HuH-7 (cell line): ENCODE measurements at places on chromosomes 5 and 9.
A peak's percentile ranks its signal among the peaks of the same experiment; 100 is the strongest.

DNA sequence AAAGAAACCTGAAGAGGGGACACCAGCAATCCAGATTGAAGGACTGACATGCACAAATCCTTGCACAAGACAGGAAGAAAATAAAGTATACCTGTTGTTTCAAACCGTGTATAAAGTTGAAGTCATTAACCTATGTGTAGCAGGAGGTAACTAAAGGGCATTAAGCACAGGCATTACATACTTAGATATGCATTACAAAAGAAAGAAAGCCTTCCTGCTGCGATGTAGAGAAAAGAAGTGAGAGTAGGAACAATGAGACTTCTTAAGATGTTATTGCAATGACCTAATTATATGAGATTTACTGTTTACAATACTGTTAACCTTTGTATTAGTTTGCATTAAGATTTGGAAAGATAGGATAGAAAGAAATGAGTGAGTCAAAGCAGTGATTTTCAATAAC lies 308.9 kb upstream of the PTPRD start:
- no peak for DNase-seq

DNA sequence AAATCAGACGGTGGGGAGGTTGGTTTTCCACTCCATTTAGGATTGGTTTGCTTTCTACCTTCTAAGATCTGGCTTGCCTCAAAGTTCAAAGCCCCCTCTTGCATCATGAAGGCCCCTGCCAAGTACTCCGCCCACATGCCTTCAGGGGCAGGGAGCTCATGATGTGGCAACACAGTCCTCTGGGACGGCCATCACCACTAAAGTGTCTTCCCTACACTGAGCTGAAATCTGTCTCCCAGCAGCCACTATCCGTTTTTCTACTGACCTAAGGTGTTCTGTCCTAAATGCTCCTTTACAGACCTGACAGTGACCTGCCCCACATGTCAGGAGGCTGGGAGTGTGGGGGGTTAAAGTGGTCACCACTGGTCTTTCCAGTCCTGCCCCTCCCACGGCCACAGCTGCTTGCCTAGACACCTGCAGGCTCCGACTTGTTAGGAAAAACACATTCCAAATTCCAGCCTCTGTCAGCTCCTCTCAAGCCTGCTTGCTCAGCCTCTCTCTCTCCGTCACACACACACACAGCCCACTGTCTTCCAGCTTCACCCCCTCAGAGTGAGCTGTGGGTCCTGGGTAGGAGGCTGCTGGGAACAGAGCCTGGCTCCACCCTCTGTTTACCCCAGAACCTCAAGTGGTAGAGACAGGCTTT lies 44.9 kb downstream of the SHB start:
- DNase-seq = peak; percentile 30

GRCh38 chr5:38420691-38421390 lies 135.6 kb downstream of the LIFR start:
- peak; percentile 75 for DNase-seq

GRCh38 chr9:95736891-95737522 lies 138.5 kb upstream of the ERCC6L2 start:
- no peak for DNase-seq

DNA sequence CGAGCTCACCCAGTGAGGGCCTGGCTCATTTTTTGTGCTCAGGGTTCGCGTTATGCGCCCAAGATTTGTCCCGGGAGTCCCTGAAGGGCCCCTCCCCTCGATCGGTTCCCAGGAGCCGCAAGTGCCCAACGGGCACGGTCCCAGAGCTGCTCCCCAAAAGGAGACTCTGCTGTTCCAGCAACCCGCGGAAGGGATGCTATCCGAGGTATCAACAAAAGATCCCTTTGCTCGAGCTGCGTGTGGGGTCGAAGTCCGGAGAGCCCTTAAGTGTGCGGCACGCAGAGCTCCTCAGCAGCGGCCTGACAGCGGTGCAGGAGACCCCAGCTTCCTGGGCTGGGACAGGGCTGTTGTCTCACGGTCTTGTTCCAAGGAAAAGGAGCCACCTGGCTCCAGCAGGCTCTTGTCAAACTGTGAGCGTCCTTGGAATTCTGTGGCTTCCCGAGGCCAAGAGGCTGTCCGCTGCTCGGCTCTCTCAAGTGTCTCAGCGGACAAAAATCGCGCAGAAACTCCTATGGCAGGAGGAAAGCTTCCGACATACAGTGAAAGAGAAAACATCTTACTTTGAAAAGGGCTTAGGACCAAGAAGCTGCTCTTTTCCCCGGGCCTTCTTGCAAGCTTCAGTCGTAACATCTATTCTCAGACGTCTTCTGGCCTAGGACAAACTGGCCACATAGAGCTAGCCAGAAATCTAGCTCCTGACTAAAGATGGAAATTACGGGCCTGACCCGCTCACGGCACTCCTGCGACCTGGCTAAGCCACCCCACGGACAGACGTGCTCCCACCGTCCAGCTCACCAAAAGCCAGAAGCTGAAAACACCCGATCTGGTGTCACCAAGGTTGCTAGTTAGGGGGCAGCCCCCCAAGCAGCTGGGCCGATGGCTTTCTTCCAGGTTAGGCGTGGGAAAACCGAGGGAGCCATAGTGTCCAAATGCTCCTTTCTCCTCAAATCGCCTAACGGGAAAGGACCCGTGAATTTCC lies 2.6 kb upstream of the FOXB2 start:
- DNase-seq = no peak

DNA sequence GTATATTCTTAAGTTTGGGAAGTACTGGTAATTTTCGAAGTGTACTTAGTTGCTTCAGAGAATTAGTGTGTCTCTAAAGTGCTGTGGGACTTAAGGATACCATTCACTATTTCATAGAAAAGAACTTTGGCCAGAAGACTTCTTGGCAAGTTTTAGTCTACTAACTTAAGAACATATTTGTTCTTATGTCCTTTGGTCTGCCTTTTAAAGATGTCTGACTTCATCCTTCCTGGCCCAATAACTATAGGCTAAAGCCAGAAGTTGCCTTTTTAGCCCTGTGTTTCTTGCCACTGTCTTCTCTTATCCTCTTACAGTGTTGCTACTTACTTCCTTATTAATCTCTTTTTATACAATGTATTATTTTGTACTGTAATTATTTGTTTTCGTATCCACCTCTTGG lies 6.3 kb downstream of the RBM27 start:
- no peak for DNase-seq

GRCh38 chr9:123562844-123563346 lies 206.9 kb downstream of the CRB2 start:
- DNase-seq = no peak

DNA sequence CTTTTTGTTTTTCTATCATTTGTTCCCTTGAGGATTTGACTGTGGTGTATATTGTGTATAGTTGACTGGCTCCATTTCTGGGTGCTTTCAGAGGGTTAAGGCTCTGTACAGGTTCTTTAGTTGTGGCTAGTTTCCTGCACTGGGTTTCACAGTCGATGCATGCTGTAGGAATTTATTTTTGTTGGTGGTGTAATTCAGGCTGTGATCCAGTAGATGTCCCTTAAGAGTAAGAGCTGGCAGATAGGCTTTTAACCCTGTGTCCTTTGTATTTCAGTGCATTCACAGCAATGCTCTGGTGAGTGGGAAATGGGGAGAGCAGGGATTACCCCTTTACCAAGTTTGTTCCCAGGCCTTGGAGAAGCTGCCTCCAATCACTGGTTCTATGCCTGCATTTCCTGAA lies 112.9 kb downstream of the SPATA31D1 start:
- no peak for DNase-seq

GRCh38 chr5:142661957-142662356 lies 23.9 kb downstream of the FGF1 start:
- no peak for DNase-seq

DNA sequence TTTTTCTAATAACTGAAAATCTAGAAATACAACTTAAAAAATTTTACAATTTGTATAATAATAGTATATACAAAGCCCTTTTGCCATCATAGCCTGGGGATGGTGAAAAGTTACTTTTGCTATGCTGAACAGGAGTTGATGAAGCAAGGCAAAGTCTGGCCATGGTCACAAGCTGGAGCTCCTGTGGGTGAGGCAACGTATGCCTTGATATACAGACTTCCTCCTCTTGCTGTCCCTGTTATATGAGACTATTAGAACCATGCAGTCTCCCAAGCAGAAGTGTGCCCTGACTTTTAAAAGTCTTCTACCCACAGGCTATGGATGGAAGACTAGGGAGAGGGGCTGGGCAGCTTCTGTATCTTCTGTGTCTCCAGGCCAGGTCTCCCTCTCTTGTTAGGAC lies 15.7 kb downstream of the FAM151B start:
- no peak for DNase-seq

GRCh38 chr5:167406513-167406912 lies 884.9 kb upstream of the WWC1 start:
- no peak for DNase-seq

DNA sequence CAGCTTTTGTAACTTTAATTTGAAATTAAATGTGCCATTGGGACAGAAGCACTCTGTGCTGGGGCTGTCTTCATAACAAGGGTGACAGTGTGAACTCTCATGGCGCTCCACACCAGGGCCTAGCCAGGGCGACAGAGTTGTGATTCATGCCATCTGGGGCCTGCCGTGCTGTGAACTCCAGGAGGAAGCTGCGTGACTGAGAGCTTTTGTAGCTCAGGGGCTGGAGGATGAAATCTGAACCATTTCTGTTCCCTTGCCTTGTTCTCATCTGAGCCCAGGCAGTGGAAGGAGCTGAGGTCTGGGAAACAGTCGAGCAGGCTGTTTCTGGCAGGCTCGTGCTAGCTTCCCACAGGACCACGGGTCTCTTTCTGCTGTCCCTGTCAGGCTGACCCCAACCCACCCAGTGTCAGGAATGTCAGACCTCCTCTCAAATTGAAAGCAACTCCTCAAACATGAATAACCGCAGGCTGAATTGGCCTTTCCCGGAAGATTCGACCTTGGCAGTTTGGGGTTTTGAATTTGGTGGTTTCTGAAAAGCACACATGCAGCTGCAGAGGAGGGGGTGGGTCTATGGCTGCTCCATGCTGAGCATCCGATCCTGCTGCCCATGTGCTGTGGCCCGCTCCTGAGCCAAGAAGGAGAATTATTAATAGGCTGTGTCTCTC lies 69.2 kb upstream of the RPS23 start:
- no peak for DNase-seq

GRCh38 chr5:180026320-180026719 lies 45.2 kb downstream of the RNF130 start:
- no peak for DNase-seq

GRCh38 chr9:81671880-81672280 lies 17.5 kb downstream of the TLE1 start:
- no peak for DNase-seq

DNA sequence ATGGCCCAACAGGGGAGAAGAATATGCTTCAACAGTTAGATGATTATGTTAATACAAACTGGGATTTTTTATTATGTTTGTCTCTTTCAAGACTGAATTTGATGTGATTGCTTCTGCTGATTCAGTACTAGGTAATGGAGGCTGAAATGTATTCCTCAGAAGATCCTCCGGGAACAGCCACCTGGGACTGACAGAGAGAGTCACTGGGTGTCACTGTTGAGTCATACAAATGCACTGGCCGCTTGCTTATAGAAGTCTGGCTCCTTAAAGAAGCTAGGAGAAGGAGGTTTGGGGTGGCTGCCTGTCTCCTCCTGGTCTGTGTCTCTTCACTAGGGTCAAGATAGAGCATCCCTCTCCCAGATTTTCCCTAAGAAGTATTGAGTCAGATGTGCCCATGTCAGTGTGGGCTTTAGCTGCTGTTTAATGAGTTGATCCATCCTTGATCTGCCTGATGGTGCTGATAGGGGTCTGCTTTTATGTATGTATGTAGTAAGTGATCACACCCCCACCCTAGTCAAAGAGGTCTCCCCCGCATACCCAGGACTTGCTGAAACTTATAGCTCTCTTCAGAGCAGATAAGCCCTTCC lies 773.4 kb downstream of the BRINP1 start:
- DNase-seq = no peak

GRCh38 chr5:86542532-86542931 lies 75.2 kb upstream of the COX7C start:
- DNase-seq = no peak
